SW 1271 (cell line): ENCODE measurements at places on chromosomes 2 and 18.
A peak's percentile ranks its signal among the peaks of the same experiment; 100 is the strongest.

DNA sequence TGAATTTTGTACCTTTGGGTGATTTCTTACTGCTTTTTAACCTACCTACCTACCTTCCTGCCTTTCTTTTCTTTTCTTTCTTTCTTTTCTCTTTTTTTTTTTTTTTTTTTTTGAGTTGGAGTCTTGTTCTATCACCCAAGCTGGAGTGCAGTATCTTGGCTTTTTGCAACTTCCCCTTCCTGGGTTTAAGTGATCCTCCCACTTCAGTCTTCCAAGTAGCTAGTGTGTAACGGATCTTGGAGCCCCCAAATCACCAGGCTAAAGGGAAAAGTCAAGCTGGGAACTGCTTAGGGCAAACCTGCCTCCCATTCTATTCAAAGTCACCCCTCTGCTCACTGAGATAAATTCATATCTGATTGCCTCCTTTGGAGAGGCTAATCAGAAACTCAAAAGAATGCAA, 61.3 kb downstream of the DDX18 start:
- no peak for DNase-seq

GRCh38 chr2:10482460-10482859, 34.3 kb upstream of the ODC1 start:
- no peak for DNase-seq

DNA sequence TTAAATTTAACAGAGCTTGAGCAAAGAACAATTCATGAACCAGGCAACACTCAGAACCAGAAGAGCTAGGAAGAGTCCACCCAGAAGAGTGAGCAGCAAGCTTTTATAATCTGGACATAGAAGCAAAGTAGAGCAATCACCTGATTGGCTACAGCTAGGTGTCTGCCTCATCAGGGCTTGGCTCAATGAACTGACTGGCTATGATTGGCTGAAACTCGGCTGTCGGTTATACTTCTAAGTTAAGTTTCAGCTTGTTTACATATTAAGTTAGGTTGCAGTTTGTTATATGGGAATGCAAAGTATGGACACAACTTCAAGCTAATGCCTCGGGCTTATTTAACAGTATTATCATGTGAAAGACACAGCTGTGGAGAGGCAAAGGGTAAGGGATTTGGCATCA, 63.2 kb upstream of the NABP1 start:
- no peak for DNase-seq

DNA sequence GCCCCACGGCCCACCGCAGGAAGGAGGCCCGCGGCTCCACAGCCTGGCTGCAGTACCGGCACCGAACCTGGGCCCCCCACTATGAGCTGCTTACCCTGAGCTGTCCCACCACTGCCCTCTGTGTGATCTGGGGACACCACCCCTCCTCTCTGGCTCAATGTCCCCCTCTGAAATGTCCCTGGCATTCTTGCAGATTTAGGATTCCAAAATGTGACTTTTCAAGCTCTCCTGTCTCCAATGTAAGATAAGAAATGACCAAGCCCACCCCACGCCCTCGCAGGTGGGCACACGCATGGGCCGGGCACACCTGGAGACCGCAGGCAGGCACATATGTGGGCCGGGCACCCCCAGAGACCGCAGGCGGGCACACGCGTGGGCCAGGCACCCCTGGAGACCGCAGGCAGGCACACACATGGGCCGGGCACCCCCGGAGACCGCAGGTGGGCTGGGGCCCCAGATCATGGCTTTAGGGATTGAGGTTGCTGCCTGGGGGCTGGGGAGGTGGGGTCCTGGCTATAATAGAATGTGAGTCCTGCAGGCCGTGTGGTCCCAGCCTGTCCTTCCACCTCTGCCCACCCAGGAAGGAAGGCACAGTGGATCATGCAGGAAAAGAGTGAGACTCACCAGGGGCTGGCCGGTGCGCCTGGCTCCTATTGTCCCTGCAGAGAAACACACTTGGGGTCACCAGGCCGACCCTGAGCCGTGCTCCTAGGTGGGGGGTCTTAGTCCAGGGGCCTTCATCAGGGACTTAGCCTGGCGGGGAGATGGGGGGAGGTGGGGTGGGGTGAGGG, 7.2 kb downstream of the PDCD1 start:
- no peak for DNase-seq

GRCh38 chr2:235460548-235461047, 33.2 kb upstream of the AGAP1 start:
- DNase-seq = no peak

DNA sequence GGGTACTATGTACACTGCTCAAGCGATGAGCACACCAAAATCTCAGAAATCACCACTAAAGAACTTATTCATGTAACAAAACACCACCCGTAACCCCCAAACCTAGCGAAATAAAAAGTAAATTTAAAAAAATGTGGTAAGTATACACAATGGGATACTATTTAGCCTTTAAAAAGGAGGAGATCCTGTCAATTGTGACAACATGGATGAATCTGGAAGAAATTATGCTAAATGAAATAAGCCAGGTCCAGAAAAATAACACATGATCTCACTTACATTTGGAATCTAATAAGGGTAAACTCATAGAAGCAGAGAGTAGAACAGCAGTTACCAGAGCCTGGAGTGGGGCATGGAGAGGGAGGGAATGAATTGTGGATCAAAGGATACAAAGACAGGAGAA, 98.5 kb upstream of the SPATS2L start:
- no peak for DNase-seq

- no peak for DNase-seq
Measured at GRCh38 chr18:75269124-75269680, 58.6 kb downstream of the TSHZ1 start.

- no peak for DNase-seq
Measured at GRCh38 chr2:188569431-188570165, 277.9 kb downstream of the GULP1 start.

GRCh38 chr2:102001767-102002142, 10.0 kb downstream of the IL1R2 start:
- DNase-seq = no peak

DNA sequence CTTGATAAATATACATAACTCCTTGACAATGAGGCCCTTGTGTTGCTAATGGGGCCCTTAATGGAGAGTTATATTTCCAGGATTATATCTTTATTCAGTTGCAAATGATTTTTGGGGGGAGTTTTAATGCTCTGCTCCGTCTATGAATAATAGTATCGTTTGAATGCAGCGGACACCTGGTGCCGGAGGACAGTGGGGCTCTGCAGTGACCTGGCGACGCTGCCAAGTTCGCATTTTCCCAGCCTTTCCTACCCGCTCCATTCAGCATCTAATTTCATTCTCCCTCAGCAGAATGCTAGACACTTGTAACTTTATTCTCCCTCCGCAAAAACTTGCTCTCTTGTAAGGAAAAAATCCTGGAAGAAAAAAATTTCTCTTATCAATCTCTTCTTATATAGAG, 257.6 kb upstream of the SALL3 start:
- no peak for DNase-seq

DNA sequence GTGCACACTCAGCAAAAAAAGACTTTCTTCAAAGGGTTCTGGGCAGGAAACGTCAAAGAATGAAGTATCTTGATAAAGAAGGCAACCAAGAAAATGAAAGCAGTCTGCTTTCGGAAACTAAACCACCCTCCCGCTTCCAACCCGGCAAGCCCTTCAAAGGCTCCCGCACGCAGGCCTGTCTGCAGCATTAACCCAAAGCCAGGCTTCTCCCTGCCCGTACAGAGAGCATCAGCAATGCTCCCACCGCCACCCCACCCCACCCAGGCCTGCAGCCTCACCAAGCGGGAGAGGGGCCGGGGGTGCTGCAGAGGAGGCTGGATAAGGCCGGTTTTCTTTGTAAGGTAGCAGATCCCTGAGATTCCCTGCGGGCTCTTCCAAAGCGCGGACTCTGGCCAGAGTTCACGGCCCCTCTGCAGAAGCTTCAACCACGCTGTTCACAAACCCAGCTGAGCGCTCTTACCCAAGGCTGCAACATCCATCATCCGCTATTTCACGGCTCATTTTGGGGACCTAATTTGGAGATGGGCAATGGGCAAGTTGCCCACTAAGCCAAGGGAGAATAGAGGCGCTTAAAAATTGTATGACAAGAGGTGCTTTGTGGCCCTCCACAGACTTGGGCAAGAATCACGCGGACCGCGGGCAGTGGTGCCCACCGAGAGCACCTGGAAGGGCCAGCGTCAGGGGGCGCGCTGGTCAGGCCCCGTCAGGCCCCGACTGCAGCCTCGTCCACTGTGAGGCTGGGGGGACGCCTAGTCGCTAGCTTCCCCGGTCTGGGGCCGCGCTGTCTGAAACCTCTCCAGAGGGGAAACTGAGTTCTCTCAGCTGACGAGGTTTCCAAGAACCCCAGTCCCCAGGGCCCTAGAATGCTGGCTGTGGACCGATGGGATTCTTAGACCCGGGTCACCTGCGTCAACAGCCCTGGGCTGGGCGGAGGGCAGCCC, 225.4 kb upstream of the ID2 start:
- DNase-seq = no peak

DNA sequence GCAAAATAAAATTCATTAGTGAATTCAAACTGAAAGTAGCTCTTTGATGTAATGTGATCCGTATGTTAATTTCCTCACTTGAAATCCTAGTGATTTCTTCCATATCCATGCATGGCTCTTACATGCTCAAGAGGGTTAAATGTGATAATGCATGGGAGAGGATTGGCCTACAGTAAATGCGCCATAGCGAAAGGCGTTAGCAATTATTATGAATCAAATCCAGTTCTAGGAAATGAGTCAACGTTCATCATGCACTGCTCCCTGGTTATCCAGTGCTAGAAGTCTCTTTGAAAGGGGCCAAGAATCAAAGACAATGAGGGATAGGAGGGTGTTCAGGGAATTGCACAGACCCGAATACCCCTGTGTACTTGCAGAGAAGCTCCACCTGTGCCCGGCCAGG, 101.4 kb upstream of the RASGRP3 start:
- DNase-seq = no peak

DNA sequence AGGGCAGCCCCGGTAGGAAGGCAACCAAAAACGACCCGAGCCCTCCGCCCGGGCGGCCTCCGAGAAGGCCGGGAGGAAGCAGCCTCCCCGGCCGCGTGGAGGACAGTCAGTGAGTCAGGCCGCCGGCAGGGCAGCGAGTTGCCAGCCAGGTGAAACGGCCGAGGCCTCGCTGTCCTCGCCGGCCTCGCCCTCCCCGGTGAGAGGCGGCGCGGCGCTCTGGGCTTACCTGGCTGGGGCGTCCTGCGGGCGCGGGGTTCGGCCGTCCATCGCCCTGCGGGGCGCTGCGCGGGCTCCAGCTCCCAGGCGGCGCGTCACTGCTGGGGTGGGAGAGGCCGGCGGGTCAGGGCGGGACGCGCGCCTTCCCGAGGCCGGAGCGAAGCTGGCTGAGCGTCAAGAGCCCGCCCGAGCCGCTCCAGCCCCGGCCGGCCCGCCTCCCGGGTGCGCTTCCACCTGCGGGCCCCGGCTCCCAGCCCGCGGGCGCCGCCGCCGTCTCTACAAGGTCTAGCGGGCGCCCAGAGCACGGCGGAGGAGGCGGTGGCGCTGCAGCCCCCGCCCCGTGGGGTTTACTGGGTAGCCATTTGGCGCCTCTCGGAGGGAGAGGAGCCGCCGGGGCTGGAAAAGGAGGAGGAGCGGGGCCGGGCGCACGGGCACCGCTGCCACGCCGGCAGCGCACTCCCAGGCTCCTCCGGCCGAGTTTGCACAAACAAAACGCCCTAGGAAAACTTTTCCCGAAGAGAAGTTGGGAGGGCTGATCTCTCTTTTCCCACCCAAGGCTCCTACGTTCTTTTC, 499 bp downstream of the COBLL1 start:
- DNase-seq = peak; percentile 68

DNA sequence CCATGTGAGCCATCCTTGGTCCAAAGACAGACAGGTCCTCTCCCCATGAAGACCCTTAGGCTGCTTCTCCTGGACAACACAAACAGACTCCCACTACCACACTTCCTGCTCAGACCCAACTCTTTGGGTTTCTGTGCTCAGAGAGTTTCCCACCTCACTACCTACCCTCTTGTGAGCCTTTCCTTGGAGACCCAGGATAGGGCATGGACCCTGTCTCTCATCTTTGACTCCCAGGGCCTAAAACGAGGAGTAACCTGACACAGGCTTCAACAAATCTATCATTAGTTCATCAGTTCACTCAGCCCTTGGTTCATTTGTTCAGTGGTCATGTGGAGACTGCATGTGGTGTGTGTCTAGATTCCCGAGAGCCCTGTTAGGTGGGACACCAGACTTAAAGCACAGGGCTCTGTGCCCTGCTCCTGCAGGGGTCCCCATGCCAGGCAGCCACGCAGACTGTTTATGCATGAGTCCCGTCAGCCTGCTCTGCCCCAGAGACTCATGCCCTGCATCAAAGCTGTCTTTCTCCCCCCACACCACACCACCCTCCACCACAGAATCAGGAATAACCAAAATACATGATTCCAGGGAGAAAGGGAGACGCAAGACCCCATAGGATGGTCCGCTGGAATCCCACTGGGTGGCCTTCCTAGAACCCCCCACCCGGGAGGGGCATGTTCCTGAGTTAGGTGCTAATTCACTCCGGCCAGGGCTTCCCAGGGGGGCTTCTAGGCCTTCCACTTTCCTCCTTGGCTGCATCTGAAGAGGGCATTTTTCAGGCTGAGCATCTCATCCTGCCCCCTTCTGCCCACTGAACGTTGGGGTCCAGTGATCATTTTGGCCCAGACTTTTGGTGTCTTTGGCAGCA, 100.2 kb upstream of the TEX51 start:
- DNase-seq = no peak

DNA sequence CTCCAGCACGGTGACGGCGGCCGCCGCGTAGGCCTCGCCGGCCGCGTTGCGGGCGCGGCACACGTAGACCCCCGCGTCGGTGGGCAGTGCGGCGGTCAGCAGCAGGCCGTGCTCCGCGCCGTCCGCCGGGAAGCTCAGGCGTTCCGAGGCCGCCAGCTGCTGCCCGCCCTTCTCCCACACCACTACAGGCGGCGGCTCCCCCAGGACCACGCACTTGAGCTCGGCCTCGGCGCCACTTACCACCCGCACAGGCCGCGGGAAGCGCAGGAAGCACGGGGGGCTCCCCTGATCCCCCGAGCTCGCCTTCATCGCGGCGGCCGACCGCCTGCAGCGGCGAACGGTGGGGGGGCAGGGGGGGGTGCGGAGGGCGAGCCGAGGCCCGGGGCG, 422 bp downstream of the OBSL1 start:
- DNase-seq = no peak

- DNase-seq = no peak
Measured at GRCh38 chr2:155528034-155528433, 804.5 kb downstream of the NR4A2 start.

- DNase-seq = no peak
Measured at GRCh38 chr2:39488450-39488849, 51.4 kb upstream of the MAP4K3 start.

DNA sequence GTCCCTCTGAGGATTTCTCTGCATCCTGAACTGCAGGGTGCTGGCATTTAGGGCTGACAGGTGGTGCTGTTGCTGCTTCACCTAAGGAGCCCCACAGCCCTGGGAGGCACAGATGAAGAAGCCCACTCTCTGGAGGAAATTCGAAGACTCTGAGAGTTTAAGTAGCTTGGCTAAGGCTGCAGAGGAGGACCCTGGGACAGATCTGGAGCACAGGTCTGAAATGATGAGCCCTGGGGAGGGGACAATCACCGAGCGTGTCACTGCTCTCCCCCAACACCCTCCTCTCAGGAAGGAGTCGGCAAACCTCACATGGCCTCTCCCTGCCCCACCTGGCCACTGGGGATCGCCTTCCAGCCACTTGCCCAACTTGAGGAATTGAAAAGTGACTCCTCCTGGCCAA, 18.6 kb downstream of the CYP27C1 start:
- no peak for DNase-seq

GRCh38 chr2:100882645-100883613, 63.0 kb downstream of the NPAS2 start:
- DNase-seq = no peak

GRCh38 chr18:63088262-63088661, 231.3 kb downstream of the BCL2 start:
- no peak for DNase-seq
